ENCODE measurements at places on chromosomes 1 and 21.

GRCh38 chr1:178528228-178528952, 15.5 kb downstream of the TEX35 start:
- no peak for DNase-seq

- no peak for DNase-seq
These were observed 7.8 kb downstream of the PIK3CD start for GRCh38 chr1:9659328-9659727.

DNA sequence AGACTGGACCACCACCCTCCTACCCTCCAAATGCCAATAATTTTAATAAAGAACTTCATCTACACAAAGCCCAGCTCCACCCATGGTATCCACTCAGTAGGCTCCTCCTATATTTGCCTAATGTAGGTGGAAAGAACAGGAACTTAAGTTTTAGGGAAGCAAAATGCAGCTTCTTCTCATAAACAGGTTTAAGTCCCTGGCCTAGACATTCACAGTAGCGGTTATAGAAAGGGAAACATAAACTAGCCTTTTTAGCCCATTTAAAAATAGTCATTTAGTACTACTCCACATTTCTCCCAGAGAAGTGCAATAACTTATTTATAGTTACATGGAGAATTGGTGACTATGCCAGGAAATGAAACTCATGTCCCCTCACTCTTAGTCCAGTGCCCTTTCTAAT, 56.6 kb upstream of the CPLANE2 start:
- DNase-seq: no peak

DNA sequence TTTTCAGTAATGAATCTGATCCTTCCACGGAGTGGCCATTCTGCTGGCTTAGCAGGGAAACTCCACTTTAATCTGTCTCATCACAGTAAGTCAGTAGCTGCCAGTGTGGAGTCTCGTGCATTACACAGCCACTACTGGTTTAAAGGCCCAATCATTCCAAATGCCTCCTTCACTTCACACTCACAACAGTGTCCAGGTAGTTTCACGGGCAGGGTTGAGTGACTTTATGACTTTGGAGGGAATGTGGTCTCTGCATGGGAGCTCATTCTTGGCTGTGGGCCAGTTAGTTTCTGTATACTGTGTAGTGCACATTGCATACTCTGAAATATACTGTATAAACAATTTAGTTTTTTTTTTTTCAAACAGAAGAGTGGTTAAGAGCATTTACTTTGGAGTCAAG, 34.6 kb upstream of the C1orf87 start:
- no peak for DNase-seq

- DNase-seq: no peak
These were observed 132.6 kb downstream of the NTPCR start for GRCh38 chr1:233082778-233083550.

GRCh38 chr1:228277491-228278431, 69.9 kb downstream of the OBSCN start:
- no peak for DNase-seq

GRCh38 chr1:17274186-17275170, 25.6 kb downstream of the PADI3 start:
- peak; percentile 5 for DNase-seq

DNA sequence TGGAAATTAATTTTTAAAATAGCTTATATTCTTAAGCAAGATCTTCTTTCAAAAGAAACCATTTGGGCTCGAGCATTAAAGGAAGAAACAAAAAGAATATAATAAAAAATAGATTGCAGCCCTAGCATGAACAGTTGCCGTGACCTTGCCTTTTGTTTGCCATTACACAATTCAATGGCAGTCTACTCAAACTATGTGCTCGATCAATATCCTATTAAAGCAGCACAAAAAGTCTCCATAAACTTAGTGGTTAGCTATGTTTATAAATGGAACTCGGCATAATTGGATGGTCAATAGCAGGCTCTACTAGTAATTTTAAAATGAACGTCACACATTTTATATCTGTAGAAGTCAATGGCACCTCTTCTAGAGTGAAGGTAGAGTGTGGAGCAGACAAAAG, 256.5 kb downstream of the NFIA start:
- no peak for DNase-seq

DNA sequence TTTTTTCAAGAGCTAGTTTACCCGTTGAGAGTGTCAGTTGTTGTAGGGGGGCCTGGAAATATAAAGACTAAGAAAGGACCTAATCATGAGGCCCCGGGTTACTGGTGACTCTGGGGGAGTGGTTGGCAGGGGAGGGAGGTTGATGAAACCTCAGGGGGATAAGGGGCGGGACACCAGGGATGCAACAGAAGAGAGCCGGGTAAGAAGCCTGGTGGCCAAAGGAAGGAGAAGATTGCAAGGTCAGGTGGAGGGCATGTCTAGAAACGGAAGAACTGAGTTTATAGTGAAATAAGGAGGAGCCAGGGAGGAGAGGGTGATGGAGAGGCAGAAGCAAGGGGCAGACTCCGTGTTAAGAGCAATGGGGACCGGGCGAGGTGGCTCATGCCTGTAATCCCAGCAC, 12.5 kb upstream of the SPOCD1 start:
- no peak for DNase-seq

GRCh38 chr1:116504308-116505156, 66.3 kb downstream of the CD58 start:
- DNase-seq: peak; percentile 94

DNA sequence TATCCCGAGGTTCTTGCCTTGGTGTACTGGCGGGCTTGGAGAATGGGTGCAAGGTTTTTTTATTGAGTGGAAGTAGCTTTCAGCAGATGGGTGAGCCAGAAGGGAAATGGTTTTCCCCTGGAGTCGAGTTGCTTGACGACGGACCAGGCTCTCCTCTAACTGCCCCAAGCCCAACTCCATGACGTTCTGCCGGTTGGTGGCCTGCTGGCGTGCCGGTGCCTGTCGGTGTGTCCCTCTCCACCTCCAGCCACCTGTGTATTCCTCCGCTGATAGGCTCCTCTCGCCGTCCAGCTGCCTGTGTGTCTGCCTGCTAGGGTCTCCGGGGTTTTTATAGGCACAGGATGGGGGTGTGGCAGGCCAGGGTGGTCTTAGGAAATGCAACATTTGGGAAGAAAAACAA, 34.3 kb upstream of the PTGFRN start:
- DNase-seq: no peak

DNA sequence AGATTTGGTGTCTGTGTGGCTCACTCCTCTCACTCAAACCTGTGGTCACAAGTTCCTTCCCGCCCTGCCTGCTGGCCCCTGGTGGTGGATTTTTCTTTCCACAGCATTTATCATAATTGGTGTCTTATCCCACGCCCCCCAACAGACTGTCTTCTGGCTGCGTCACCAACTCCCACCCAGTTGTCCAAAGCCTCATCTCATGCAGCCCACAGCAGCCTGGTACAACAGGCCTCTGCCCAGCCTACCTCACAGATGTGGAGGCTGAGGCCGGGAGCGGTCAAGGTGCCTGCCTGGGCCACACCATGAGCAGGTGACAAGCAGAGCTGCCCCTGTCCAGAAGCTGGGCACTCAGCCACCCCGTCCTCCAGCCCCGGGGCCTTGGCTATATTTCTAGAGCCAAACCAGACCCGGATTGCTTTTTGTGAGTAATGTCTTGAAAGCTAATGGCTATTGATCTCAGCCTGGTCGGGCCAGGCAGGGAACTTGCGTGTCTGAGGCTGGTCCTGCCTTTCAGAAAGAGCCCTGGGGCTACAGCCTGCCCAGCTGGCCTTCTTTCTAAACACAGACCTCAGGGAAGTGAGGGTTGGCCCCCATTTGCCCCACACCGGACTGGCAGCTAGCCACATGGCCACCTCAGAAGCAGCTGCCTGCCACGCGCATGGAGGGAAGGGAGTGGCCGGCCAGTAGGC, 2.6 kb downstream of the KCNAB2 start:
- DNase-seq: no peak

DNA sequence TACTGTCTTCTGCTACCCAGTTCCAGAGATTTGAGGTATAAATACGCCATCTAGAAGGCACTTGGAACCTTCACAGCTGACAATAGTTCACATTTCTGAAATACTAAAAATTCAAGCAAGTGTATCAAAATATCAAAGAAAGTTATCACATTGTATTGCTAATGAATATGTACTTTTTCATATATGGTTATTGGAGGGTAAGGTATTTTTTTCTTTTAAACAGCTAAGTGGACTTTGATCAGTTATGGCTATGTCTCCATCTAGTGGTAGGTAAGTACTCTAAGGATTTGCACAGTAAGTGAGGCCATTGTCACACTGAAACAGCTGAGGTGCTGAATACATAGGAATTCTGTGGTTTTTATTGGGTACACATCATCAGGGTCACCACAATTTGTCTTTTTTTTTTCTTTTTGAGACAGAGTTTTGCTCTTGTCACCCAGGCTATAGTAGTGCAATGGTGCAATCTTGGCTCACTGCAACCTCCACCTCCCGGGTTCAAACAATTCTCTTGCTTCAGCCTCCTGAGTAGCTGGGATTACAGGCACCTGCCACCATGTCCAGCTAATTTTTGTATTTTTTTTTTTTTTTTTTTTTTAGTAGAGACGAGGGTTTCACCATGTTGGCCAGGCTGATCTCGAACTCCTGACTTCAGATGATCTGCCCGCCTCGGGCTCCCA, 49.1 kb upstream of the CR2 start:
- DNase-seq: peak; percentile 60

GRCh38 chr21:33011462-33011861, 14.3 kb upstream of the OLIG2 start:
- DNase-seq: no peak

GRCh38 chr1:1399872-1400575, 889 bp upstream of the CCNL2 start:
- no peak for DNase-seq

GRCh38 chr1:47993416-47993740, 3.8 kb downstream of the TRABD2B start:
- no peak for DNase-seq

GRCh38 chr1:98090351-98090750, 169.5 kb upstream of the DPYD start:
- DNase-seq: no peak

DNA sequence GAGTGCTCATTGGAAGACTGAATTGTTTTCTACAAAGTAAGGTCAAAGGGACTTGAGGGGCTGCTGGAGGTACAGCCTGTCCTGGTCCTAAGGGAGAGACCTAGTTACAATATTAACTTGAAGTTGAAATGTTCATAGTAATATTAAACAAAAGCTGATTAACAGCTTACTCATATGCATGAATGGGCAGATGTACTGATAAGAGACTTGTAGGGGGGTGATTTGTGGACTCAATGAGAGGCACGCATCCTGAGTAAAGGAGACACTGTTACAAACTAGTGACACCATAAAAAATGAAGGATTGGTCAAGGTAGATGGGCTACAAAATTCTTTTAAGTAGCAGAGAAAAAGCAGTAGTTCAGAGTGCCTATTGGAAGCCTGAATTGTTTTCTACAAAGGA, 2.7 kb downstream of the HSD11B1 start:
- DNase-seq: no peak
